ENCODE measurements at places on chromosomes 5 and 9. TPM values are rescaled to one million over a fixed set of nuclear protein-coding genes. Genes with fewer than 3 reads are reported as not detected.

Gene FGD3
- 1.5 TPM for total RNA-seq

Gene PPP3R2
- 0.45 TPM for total RNA-seq

Gene IFNA13
- total RNA-seq, result not detected

Gene DOK3
- 6.4 TPM for total RNA-seq
